ENCODE measurements at places on chromosomes 16 and 17.
A peak's percentile ranks its signal among the peaks of the same experiment; 100 is the strongest.

DNA sequence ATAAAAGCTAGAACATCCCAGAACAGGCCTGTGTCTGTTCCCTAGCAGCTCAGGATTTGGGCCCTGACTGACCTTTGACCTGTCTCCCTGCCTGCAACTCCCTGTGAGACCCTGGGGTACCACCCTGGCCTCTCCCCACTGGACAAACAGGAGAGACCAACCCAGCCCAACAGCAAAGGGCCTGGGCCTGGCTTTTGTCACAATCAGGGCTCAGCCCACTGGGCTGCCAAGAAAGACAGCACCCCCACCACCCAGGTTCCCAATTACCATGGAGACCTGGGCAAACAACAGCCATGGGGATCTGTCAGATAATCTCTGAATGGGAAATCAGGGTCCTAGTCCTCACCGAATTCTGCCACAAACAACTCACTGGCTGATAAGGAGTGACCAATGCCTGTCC is 11.1 kb downstream of the PLLP start:
- DNase-seq = no peak

GRCh38 chr16:53949715-53950410 is 245.9 kb downstream of the FTO start:
- DNase-seq = no peak

GRCh38 chr16:13351601-13352217 is 450.3 kb downstream of the SHISA9 start:
- DNase-seq = no peak

DNA sequence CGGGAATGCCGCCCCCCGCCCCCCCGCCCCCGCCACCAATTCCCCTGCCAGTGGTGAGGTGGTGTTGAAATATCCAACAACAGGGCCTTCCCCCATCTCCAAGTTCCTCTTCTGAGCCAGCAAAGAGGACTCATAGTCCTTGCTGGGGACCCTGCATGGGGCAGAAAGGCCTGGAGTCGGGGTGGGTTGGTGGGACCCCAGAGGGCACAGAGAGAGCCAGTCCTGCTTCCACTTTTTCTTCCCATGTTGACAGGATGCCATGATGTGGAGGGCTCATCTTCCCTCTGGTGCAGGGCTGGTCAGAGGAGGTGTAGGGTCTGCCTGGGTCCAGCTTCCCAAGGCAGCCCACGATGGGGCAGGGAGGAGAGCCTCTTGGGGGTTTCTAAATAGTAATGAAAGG is 49.0 kb upstream of the PIK3R6 start:
- DNase-seq = no peak

DNA sequence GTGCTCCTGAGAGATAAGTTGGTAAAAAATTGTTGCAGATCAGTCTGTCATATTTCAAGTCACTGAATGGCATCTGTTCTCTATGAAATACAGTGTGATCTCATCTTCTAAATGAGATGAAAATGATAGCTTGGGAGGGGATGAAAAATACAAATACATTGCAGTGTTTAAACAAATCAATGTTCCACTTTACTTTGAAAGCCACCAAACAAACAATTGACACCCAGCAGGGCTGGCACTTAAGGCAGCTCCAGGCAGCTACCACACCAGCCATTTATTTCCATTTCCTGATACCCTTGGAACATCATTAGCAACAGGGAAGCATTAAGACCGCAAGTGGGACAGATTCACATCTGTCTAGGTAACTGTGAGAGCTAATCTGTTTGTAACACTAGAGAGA is 827.6 kb upstream of the KIF2B start:
- no peak for DNase-seq

DNA sequence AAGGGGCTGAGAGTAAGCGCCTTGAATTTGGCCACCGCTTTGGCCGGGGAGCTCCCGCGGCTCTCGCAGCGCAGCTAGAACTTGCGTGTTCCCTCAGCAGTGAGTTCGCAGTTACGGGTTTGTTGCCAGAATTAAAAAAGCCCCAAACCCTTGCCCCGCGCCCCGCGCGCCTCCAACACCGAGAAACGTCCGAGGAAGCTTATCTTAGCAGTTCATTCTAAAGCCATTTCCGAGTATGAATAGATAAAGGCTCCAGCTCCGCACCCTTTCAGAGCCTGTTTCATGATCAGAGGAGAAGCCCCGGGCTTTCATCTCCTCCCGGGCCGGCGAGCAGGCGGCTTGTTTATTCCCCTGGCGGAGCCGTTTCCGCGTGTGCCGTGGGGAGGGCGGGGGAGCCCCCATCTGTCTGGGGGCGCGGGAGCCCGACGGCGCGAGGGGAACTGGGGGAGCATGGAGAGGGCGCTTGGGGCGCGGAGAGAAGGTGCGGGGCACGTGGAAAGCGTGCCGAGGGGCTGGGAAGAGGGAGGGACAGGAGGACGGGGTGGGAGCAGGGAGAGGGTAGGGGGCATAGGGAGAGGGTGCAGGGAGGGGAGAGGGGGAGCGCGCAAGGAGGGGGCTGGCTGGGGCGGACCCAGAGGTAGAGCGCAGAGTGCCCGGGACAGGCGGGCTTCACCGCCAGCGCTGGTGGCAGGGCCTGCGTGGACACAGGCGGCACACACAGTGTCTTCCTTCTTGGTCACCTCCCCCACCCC is 9.9 kb downstream of the TBX4 start:
- no peak for DNase-seq

- no peak for DNase-seq
These were observed at the start of gene CCL2 for GRCh38 chr17:34254651-34255380. Gene CCL2 (plus strand): TSS chr17:34255285. CDS start chr17:34255350, 65 bp downstream.

- no peak for DNase-seq
These were observed 36.6 kb upstream of the RBFOX3 start for GRCh38 chr17:79647456-79647915.

GRCh38 chr16:67530013-67530939 is 1.6 kb downstream of the RIPOR1 start:
- DNase-seq = no peak

GRCh38 chr16:22375117-22375962 is 921 bp upstream of the CDR2 start:
- DNase-seq = no peak

DNA sequence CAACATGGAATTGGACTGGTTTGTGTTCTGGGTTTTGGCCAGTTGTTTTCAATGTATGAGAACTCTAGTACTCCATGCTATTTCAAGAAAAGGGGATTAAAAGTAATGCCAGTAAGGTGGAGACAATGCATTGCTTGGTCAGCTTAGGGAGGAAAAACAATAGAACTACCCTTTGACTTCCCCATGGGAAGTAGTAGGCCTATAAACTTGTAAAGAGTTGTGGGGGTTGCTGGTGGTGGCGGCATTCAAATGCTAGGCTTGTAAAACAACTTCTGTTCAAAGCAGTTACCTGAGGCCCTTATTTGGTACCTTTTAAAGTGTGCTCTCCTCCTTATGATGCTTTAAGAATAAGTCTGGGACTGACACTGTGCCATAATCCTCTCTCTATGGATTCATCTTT is 9.4 kb downstream of the MAP3K3 start:
- DNase-seq = no peak

GRCh38 chr17:61809816-61810392 is 53.4 kb downstream of the BRIP1 start:
- no peak for DNase-seq

GRCh38 chr17:16417896-16418684 is 2.7 kb downstream of the TRPV2 start:
- no peak for DNase-seq

DNA sequence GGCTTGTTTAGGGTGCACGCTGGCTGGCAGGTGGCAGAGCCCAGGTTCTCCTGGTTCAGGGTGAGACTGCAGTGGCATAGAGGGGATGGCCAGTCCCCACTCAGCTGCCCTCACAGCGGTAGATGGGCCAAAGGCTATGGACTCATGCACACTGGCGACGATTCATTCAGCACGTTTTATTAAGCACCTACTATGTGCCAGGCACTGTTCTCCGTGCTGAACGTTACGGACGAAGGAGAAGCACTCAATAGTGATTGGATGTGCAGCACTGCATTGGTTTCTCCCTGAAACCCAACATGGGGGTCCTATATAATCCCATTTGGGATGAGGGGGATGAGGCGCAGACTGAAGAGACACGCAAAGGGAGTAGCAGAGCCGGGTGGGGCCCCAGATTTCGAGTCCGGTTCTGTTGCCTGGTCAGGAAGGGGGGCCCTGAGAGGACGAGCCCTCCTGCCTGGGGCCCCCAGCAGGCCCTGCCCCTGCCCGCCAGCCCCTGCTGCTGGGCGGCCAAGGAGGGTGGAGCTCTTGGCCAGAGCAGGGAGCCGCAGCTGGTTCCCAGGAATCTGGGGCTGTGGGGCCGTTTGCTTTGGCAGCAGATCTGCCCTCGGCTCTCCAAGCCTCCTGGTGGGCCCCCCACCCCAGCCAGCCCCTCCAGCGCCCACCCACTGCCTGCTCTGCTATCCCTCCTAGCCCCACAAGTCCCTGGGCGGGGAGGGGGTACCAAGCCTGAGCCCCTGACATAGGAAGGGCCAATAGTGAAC is 8.8 kb downstream of the GLIS2 start:
- DNase-seq = no peak

- no peak for DNase-seq
These were observed 4.0 kb downstream of the NUPR1 start for GRCh38 chr16:28534542-28535373.

- peak; percentile 46 for DNase-seq
These were observed 26.2 kb upstream of the RFFL start for GRCh38 chr17:35089586-35090296.

DNA sequence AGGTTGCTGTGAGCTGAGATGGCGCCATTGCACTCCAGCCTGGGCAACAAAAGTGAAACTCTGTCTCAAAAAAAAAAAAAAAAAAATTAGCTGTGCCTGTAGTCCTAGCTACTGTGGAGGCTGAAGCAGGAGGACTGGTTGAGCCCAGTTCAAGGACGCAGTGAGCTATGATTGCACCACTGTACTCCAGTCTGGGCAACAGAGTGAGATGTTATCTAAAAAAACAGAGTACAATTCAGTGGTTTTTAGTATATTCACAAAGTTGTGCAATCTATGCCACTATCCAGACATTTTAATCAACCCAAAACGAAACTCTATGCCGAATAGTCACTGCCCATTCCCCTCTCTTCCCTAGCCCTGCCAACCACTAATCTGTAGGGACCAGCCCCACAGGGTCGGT is 25.1 kb downstream of the C16orf54 start:
- no peak for DNase-seq

GRCh38 chr17:52048137-52048898 is 110.2 kb downstream of the CA10 start:
- no peak for DNase-seq

DNA sequence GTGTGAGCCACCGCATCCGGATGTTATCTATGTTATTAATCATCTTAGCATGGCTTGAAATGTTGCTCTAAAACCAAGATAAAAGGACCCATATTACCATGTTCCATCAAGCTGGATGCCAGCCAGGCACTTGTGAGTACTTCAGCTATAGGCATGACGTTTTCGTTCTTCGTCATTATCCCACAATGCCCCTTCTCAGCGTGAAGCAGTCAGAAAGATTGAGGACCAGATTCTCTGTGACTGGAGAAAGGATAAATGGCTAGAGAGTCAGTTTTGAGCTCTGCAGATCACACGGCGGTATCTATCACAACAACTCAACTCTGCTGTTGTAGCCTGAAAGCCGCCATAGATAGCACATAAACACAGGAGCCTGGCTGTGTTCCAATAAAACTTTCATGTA is 29.8 kb upstream of the LCMT1 start:
- no peak for DNase-seq

DNA sequence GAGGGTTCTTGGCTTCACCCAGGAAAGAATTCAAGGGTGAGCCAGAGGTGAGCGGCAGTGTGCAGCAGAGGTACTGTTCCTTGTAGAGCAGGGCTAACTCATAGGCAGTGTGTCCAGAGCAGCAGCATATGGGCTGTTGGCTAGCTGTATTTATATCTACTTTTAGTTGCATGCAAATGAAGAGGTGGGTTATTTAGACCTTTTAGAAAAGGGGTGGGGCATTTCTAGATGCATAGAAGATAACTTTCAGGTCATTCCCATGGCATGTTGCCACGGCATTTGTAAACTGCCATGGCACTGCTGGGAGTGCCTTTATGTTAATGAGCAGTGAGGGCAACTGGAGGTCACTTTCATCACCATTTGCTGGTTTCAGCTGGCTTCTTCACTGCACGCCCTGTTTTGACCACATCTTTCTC is 141.0 kb downstream of the STX8 start:
- DNase-seq = no peak

DNA sequence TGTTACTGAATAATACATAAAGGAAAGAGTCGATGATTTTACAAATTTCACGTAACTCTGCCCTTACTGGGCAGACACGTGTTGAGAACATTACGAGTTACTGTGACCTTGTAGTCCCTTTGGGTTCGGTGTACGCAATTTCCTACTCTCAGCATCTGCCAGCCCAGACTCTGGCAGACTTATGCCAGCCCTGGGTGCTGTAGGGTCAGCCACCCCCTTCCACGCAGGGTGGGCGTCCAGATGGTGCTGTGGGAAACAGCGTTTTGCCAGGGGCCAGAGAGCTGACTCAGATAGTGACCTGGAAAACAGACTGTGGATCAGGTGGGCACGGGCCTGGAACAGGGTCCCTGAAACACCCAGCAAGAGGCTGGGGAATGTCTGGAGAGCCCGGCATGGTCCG is 148.9 kb downstream of the RPTOR start:
- DNase-seq = no peak

- DNase-seq = no peak
These were observed 80.7 kb downstream of the HS3ST3A1 start for GRCh38 chr17:13520899-13521572.

GRCh38 chr17:78781893-78782304 is at the start of gene CYTH1:
Gene CYTH1 (minus strand): TSS chr17:78782273. CDS start chr17:78782223, 50 bp downstream.
- no peak for DNase-seq

DNA sequence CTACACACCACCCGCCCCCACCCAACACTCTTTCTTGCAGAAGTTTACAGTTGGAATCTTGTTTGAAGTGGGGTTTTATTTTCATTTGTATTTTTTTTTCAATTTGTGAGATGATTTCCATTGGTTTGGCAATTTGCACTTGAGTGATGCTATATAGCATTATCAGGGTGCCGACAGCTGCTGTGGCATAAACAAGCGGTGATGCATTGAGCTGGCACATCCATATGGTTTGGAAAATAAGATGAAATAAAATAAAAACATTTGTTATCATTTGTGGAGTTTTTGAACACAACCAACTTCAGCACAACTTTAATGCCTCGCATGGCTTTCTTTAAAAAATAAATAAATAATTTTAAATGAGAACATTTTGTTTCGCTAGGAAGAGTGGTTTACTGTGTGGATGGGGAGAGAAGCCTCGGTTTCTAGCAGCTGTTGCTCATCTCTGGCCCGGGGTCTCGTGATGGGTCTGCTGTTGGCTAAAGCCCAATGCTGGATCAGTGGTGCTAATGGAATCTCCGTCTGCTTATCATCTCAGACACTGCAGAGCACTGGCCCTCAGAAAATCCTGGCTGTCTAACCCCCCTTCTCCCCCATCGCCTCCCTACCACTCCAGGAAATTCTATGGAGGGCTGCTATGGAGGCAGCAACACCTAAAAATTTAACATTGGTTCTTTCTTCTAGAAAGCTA is 192.3 kb upstream of the MAF start:
- DNase-seq = no peak
